COR-L47 (cell line): ENCODE measurements at places on chromosomes 3 and 15.

DNA sequence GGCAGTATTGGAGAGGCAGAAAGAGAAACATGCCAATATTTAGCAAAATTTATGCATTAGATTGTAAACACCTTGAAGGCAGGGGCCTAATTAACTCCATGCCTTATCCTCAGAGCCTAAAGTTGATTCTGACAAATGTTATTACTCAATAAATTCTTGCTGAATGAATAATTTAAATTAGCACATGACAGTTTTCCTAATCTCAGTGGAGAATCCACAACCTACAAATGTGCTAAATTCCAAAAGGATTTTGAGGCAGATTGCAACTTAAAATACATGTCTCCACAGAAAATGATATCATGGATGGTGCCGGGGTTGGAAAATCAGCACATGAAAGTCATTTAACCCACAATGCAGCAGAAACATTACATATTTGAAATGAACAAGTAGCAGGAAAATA, 41.1 kb upstream of the NANOGP8 start:
- no peak for DNase-seq

DNA sequence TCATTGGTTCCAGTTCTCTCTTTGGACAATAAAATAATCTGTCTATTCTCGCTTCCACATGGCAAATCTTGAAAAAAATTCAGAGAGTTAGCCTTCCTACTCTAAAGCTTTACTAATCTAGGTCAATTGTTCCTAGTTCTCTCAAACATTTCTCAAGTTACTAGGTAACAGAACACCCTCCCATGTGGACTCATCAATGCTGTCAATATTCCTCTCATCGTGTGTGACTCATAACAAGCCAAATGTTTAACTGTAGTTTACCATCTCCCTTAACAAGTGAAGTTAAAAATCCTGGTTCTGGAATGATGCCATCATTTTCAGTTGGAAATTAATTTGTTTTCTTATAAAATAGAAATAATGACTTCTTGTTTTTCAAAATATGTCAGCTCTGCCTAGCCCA, 438.6 kb downstream of the ROBO1 start:
- DNase-seq = no peak

DNA sequence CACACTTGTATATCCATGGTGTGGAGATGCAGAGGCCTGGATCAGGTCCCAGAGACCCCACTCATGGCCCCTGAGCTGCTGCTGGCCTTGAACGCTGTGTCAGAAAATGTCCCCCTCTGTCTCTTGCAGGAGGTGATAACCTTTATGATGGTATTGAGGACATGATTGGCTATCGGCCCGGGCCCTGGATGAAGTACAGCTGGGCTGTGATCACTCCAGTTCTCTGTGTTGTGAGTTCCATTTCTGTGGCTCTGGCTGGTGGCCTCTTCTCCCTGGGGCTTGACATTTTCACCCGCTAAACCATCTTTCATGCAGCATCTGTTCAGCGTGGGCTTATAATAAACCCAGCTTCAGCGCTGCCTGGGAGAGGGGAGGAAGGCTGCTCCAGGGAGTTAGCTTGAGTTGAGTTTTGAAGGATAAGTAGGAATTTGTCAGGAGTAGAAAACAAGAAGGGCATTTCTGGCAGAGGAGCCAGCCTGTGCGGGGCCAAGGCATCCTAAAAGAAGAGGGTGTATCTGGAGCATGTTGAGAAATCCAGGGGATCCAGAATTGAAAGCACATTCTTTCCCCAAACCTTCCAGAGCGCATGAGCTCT, 61.1 kb downstream of the GRIP2 start:
- DNase-seq = no peak

GRCh38 chr3:157785102-157785826, 282.0 kb upstream of the VEPH1 start:
- DNase-seq = no peak

- DNase-seq = no peak
Observed at GRCh38 chr3:135803028-135803692, 162.4 kb upstream of the PPP2R3A start.

DNA sequence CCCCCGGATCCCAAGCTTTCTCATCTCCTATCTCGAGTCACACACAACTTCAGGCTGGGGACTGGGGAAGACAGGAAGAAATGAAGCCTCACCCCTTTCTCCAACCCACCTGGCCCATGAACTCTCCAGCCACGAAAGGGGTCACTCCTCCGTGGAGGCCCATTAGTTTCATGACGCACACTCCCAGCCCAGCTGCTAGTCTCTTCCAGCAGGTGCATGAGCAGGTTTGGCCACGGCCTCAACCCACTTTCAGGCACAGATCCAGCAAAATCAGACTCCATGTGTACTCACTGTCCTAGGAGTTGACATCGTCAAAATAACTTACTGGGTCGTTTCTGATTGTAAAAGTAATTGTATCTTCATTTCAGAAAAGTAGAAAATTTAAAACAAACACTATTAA, 76.6 kb downstream of the C3orf70 start:
- no peak for DNase-seq

GRCh38 chr3:53833053-53833645, 13.1 kb downstream of the CHDH start:
- DNase-seq = no peak

DNA sequence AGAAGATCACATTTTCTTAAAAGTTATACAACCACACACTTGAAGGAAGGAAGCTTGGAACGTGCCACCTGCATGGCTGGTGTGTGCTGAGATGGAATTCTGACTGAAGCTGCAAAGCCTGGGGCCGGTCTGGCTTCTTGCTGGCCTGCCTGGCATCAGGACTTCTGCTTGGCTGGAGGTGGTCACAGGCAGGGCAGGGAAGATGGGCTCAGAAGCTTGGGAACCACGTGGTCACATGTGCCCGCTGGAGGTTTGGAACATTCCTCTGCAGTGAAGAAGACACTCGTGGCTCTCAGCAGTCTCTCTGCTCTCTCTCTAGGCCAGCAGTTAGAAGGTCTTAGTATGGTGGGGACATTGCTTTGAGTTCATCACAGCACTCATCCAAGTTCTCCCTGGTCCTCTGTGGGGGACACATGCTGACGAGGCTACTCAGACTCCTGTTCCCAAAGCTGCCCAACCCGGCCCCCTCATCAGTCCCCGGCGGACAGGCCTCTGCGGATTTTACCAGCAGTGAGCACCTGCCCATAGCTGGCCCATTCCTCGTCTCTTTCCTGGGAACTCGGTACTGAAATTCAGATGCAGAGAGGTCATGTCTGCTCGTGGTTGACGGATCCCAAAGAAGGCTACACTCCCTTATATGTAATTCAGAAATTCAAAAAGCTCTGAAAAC, 229.0 kb downstream of the ADAMTS17 start:
- no peak for DNase-seq

GRCh38 chr3:173892547-173892946, 495.0 kb downstream of the NLGN1 start:
- DNase-seq = no peak

GRCh38 chr15:48119277-48119676, 1.5 kb upstream of the SLC24A5 start:
- no peak for DNase-seq

DNA sequence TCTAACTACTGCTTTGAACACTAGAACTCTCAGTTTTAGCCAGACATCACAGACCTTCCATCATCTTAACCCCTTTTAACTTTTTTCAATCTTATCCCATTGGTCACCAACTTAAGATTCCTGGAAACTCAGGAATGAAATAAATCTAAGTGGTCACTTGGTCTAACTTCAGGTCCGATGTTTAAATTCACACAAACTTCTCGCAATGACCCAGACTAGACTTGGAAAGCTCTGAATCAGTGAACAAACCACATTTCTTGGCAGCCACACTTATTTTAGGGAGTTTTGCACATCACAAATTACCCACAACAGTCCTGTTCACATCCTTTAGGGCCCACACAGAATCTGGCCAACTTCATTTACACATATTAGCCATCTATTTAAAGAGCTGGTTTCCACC, 118.9 kb downstream of the MAGI1 start:
- no peak for DNase-seq

- DNase-seq = no peak
Observed at GRCh38 chr3:15646851-15647511, 45.4 kb downstream of the BTD start.

DNA sequence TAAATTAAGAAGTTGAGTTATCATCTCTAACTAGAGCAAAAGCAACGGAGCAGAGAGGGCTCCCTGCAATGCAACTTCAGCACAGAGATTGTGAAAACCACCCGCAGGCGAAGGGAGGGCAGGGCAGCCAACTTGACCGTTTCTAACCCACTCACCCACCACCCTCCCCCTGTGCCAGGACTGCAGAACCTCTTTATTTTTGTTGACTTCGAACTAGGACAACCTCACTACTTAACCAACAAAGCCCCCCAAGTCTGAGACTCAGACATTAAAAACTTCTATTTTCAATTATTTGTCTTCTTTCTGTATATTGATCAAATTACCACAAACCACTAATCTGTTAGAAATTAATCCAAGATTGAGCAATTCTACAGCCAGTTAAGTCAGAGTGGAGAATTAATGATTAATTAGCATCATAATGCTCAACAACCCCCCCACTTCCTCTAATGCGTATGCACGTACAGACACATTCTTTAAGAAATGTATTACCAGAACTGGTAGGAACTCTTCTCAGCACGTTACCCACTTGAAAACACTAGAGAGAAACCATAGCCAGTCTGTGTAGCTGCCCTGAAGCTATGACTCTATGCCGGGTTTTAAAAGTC, 2.0 kb downstream of the MGLL start:
- no peak for DNase-seq

- no peak for DNase-seq
Observed at GRCh38 chr15:94272251-94272898, 41.0 kb downstream of the MCTP2 start.

DNA sequence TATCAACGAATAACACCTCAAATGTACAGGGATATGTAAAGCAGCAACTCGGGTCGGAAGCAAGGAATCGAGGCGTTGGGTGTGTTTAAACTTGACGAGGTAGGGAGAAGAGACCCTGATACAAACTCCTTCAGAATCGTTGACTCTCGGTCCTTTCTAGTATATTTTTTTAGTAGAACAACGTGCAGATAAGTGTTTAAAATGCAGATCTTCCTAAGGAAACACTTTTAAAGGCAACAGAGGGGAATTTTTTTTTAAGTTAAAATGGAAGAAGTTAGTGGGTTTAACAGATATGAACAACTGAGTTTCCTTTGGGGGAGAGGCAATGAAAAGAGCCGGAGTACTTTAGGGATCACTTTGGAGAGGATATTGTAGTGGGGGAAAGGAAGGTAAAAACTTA, 1.1 kb upstream of the KPNA4 start:
- DNase-seq = no peak

DNA sequence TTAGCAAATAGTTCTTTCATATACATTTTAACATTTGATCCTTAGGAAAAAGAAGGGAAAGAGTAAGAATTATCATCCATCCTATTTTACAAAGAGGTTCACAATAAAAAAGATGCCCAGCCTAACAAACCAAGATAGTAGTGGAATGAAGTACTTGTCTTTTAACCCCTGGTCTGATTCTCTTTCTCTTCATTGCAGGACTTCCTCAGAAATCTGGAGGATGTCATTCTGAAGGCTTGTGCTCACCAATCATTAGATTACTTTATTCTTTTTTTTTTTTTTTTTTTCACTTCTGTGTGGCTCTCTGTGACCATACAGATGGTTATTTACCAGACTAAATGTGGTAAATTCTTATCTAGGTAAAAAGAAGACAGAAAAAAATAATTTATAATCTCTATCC, 7.0 kb downstream of the HDGFL3 start:
- DNase-seq = no peak

- DNase-seq = no peak
Observed at GRCh38 chr15:99454941-99455788, 110.6 kb upstream of the MEF2A start.

DNA sequence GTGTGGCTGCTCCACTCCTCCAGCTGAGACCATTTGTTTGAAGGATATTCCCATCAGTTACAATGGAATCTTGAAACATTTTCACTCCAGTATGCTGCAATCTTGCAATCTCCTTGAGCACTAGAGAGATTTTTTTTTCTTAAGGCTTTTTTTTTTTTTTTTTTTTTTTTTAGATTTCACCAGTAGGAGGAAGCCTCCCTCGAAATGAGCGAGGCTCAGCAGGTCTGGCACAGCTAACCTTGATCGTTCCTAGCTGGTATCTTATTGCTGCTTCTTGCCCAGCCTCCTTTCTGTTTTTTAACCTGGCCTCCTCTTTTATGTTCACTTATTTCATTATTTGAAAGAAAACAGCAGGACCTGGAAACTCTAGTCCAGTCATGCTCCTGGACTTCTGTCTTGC, 48.1 kb downstream of the RAP2B start:
- no peak for DNase-seq

DNA sequence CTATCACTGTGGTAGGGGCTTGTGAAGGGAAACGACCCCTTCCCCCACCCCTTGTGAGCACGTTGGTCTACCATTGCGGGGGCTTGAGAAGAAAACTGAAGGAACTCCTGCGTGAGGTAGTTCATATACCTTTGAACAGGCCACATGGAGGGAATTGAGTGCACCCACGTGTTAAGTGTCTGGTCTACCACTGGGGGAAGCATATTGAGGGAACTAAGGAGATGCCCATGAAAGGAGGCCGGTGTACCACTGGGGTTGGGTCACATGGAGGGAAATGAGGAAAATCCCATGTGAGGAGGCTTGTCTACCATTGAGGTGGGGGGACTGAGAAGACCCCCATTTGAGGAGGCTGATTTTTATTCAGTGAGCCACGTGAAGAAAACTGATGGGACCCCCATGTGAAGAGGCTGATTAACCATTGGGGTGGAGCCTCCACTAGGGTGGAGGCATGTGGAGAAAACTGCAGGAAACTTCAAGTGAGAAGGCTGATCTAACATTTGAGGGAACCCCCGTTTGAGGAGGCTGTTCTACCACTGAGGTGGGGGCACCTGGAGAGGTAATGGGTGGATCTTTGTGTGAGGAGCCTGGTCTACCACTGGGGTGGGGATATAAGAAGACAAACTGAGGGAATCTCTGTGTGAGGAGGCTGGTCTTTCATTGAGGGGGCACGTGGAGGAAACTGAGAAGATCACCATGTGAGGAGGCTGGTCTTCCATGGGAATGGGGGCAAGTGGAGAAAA, 163.2 kb downstream of the FBLN2 start:
- no peak for DNase-seq

DNA sequence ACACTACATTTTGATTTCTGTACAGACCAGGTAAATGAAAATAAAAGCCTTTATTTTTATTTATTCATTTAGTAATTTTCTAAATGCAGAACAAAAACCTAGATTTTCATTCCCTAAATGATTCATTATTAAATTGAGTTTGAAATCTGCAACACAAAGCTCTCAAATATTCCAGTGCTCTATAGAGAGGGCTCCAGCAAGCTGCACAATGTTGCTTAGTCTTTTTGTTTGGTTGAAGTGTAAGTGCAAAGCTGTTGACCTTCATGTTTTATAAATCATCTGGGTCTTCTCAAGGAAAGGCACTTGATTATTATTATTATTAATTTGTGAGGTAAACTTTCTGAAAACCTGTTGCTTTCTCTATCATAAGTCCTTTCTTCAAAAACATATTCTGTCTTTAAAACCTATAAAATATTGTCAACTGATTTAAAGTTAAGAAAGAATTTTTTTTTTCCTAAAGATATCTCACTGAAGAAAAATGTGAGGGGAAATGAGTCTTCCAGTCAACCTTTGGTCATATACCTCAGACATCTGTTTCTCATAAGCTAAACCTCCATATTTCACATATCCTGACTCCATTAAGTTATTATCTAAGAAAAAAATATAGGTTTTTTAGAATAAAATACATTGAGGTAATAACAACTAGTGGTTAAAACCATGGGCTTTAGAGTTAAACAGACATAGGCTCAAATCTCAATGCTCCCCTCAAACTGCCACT, 100.7 kb downstream of the ZIC4 start:
- no peak for DNase-seq
